ENCODE measurements at places on chromosomes 12 and 14.
A peak's percentile ranks its signal among the peaks of the same experiment; 100 is the strongest.

- DNase-seq: no peak
Measured at GRCh38 chr12:91103101-91103500, 8.2 kb downstream of the LUM start.

GRCh38 chr12:122227341-122227740 is 1.5 kb upstream of the DIABLO start:
- no peak for DNase-seq

DNA sequence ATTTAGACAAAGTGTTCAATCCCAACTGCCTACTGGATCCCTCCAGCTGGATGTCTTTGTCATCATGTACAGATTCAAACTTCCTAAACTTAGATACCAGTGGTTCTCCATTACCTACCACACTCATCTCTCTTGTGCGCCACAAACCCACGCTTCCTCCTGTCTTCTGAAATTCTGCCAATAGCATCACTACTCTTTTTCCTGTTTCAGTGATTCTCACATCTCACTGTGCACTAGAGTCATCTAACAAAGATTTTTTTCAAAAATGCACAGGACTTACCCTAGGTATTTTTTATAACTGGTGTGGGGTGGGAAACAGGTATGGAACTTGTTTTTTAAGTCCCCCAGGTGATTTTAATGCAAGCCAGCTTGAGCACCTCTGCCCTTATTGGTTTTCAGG is 5.9 kb downstream of the PSMB5 start:
- no peak for DNase-seq

DNA sequence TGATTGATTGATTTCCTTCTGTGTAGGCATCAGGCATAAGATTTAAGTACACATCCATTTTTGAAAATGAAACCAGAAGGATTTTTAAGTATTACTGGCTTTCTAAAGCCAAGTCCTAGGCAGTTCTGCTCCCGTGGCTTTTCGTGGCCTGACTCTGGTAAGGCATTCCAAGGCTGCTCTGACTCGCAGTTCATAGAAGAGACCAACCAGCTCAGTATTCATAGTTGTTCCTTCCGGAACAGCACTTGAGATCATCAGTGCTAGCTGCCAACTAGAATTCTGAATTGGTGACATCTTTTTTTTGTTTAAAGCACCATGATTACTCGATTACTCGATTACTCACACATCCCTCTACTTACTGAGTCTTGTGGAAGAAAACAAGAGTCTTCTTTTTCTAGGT is 25.9 kb downstream of the SUDS3 start:
- peak; percentile 83 for DNase-seq

GRCh38 chr14:69711881-69712560 is 54.9 kb upstream of the SRSF5 start:
- DNase-seq: no peak

GRCh38 chr14:100083706-100084105 is 18.5 kb downstream of the EVL start:
- no peak for DNase-seq

DNA sequence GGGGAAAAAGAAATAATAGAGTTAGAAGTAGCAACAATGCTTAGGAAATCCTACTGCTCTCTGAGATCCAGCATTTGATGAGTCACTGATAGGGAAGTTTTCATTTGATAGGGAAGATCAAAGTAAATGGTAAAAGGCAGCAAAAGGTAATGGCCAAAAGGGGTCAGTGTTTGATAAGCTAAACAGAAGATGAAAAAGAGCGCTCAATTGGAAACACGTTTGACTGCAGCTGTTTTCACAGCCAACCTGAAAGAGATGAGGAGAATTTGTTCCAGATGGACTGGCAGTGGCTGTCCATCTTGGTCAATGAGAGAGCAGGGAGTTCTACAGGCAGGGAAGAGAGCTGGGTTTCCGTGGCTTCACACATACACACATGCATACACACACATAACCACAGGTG is 264.2 kb downstream of the TMEM132C start:
- no peak for DNase-seq

DNA sequence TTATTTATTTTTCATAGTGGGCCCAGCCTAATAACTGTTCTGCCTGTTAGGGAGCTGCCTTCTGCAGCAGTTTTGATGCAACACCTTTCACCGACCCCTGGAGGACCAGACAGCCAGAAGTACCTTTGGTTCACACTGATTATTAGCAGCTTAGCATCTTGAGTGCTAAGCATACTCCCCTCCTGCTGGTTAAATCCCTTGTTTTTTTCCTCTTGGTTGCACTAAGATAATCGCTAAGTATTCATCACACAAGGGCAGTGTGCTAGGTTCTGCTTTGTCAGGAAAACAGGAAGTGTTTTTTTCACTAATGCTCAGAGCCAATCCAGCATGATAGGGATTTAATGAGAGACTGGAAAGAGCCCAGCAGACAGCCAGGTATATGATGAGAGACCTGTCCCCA is 437.0 kb downstream of the FUT8 start:
- DNase-seq: no peak

DNA sequence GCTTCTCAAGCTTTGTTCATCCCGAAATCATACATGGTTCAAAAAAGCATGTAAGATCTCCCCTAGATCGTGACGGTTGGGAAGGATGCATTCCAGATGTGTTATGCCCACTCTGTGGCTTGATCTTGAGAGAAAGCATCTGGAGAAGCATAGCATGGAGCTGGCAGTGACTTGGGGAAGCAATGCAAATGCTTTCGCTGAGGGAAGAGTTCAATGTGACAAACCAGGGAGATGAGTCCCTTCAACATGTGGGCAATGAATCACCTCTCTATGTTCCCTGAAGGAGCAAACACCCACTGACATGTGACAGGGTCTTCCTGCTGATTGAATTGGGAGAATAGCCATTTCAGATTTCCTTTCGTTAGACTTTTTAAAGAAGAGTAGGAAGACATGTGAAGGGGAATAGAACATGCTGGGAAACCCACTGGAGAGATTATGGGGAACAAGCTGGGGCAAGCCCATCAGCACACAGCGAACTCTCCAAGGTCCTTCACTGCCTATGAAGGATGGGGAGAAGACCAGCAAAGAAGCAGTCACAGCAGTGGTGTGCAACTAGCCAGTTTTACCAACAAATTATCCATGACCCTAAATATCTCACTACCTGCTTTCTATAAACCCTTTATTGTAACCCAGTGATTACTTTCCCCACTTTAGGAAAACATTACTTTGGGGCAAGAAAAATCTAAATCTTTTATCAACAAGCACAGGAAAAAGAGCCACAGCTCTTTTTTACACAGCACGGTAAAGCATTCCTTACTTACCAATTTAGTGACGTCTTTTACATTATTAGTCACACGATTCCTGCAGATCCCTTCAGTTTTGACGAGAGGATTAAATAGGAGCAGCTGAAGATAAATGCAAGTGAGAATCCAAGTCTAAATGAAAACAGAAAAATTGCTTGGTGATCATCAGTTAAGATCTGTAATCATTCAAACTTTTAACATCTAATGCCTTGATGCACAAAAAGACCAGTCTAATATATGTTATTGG is 35.0 kb downstream of the KITLG start:
- peak; percentile 92 for DNase-seq

- no peak for DNase-seq
Measured at GRCh38 chr12:94092516-94093241, 55.7 kb upstream of the PLXNC1 start.

DNA sequence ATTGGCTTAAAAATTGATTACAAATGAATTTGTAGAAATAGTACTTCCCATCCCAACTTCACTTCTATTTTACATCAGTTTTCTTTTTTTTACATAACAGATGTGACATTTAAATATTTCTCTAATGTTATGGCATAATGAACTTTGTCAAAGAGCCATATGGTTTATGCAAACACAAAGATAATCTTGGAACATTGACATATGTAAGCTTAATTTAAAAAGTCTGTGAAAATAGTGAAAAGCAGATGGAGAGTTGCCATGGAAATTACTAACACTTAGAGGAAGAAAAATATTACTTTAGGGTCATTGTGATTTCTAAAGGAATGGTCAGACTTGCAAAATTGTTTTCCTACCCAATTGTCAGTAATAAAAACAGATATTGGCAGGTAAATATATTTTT is 232.4 kb downstream of the AEBP2 start:
- DNase-seq: peak; percentile 6

GRCh38 chr12:47940773-47941474 is 22.5 kb upstream of the TMEM106C start:
- DNase-seq: no peak
